ENCODE measurements at places on chromosomes 16 and 17. TPM values are rescaled to one million over a fixed set of nuclear protein-coding genes. Genes with fewer than 3 reads are reported as not detected.

DNA sequence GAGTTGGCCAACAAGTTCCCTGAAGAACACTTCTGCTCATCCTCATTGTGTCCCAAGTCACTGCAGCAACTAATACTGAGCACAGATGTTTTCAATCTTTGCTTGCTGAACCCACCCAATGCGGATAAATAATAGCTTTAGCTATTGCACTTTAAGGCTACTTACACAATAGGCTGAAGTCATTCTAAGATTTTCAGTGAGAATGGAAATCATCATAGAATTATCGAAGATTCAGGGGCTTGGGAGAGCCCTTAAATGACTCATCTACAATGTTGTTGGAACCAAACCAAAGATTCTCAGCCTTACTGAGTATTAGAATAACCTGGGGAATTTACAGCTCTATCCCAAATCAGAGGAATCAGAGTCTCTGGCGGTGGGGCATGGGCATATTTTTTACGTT, 51.2 kb downstream of the SYCE1L start:
- peak; percentile 25 for DNase-seq

- no peak for DNase-seq
These were observed 68.6 kb downstream of the SDK2 start for GRCh38 chr17:73575470-73576221.

DNA sequence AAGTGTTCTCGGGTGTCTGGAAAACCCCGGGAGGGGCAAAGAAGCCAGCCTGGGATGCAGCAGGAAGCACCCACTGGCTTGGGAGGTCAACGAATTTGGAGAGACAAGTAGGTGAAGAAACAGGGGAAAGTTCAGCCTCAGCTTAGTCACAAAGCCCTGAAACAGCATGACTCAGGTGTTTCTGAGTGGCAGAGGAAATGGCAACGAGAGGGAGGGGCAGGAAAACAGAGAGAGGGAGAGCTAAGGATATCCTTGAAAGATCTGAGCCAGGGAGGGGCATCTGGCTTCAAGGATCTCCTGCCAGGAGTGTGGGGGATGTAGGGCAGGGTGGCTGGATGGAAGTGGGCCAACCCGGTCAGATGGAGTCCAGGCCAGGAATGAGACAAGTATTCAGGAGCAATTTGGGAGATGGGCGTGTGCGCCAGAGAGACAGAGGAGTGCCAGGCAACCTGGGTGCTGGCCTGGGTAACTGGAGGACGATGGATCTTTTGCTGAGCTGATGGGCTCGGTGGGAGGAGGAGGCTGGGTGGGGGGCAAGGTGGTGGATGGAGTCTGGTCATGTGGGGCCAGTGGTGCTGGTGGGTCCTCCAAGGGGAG, 27.2 kb downstream of the ABCC3 start:
- DNase-seq, result peak; percentile 81

DNA sequence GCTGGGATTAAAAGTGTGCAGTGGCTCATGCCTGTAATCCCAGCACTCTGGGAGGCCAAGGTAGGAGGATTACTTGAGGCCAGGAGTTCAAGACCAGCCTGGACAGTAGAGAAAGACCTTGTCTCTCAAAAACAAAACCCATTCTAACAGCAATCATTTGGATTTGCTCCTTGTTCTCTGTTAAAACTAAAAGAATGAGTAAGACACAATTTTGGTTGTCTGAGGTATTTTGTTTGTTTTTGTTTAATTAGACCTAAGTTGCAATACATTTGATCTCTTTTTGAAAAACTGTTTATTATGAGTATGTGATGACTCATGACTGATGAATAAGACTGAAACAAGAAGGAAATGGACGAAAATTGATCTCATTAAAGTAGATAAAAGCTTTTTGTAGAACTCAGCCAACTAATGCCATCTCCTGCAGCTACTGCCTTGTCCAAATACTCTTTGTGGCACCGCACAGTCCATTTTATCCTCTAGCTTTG, 29.0 kb downstream of the GLG1 start:
- DNase-seq, result peak; percentile 68

DNA sequence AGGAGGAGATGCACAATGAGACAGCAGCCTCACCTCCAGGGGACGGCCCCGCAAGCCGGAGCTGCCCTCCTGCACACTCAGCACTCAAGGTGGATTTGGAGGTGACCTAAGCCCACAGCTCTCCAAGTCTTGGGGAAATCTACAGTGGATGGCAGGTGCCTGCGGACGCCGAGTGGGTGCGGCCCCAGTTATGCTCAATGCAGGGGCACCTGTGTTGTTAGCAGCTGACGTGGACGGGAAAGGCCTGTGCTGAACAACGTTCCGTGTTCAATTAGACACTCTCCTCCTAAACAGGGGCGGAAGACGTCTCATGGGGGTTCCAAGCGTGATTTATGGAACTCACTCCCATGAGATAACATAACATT, 22.0 kb upstream of the METRNL start:
- no peak for DNase-seq

DNA sequence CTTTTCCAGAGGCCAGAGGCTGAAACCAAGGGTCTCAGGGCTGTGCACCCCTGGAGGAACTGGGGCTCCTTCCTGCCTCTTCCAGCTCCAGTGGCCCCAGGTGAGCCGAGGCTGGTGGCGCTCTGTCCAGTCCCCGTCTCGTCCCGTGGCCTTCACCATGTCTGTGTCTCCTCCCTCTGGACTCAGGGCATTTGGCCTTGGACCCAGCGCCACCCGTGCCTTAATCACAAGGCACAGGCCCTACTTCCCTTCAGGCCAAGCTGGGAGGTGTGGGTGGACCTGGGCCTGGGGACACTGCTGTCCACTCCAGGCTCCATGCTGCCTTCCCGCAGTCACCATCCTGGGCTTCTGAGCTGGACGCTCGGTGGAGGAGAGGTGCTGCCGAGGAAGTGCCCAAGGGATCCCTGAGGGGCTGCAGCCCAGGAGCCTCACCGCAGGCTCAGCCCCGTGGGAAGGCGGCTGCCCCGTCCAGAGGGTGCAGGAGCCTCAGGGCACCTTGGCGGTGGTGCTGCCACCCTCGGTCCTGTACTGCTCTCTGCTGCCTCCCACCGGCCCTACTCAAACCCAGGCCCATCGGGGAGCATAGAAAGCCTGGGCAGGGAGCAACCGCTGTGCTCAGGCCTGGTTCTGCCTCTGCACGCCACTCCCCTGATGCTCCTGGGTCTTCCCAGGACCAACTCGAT, 9.6 kb upstream of the APRT start:
- DNase-seq, result no peak

- DNase-seq, result no peak
These were observed 52.1 kb upstream of the RPH3AL start for GRCh38 chr17:404703-405102.

DNA sequence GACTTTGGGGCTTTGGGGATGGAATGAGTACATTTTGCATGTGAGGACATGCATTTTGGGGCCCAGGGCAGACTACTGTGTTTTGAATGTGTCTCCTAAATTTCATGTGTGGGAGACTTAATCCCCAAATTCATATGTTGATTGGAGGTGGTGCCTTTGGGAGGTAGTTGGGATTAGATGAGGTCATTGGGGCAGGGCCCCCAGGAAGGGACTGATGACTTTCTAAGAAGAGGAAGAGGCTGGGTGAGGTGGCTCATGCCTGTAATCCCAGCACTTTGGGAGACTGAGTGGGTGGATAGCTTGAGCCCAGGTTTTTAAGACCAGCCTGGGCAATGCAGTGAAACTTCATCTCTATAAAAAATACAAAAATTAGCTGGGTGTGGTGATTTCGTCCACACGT, 42.8 kb upstream of the RAI1 start:
- DNase-seq, result no peak

- DNase-seq, result peak; percentile 34
These were observed 331 bp upstream of the CCDC92B start for GRCh38 chr17:2749784-2750181.

- DNase-seq, result peak; percentile 35
These were observed 67.7 kb downstream of the KATNIP start for GRCh38 chr16:27617665-27618064.

DNA sequence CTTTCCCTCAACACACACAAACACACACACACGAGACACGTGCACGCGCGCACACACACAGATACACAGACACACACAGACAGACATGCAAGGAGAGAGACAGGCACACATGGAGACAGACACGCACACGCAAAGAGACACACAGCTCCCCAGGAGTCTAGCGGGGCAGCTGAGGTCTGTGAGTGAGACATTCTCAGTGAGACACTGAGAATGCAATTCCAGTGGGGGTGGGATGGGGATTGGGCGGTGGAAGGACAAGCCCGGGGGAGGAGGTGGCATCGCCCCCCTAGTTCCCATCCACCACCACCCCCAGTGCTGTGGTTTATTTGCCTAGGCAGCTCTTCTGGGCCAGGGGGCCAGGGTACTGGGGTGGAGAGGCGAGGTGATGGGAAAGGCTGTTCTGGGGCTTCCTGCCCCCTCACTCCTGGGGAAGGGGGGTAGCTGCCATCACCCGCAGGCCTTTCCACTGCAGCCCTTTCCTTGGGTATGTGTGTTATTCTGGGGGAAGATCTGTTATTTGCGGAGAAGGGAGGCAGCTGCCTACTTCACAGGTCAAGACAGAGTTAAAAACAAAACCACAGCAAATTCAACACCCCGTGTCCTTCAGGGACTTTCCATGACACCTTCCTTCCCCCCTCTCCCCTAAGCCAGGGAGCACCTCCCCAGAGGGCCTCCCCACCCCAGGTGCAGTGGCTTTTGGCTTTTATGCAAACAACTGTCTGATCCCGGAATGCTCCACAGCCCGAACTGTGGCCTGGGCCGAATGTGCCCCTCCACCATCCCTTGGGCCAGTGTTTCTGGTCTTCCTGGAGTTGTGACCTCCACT, 18.0 kb downstream of the GRB7 start:
- no peak for DNase-seq

- no peak for DNase-seq
These were observed 15.3 kb upstream of the HEXD start for GRCh38 chr17:82402865-82403264.

GRCh38 chr17:28258347-28258887, 60.6 kb upstream of the TMEM97 start:
- no peak for DNase-seq

DNA sequence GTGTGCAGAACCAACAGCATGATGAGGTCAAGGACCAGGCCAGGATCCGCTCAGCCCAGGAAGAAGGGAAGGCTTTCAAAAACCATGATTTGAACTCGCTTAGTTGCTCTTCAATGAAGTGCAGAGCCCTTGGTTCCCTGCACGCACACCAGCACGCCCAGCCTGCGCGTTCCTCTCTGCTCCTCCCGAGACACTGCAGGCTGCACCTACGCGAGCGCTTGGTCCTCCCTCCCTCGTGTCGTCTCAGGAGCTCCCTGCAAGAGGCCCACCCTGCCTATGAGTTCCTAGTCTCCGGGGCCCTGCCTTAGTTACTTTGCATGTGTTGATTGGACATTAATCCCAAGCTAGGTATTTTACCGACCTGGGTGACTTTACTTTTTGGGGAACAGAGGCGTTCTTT, 132.9 kb upstream of the TNRC6C start:
- no peak for DNase-seq

DNA sequence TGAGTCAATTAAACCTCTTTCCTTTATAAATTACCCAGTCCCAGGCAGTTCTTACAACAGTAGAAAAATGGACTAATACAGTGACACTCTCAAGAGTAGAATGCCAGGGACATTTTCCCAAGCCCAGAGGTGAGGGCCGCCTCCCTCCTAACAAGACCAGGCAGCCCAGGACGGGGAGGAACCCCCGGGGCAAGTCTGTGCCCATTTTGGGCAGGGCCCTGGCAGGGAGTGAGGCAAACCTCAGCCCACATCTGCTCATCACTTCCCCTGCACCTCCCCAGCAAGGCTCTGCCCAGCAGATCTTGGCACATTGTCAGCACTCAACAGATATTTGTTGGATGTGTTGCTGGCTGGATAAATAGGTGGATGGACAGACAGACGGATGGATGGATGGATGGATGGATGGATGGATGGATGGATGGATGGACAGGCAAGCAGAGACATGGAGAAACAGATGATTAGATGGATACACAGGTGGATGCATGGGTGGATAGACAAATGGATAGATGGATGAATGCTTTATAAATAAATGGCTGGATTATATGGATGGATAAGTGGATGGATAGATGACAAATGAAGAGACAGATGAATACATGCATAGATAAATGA, 271.3 kb downstream of the PARN start:
- DNase-seq, result no peak

- DNase-seq, result no peak
These were observed 13.3 kb downstream of the CNEP1R1 start for GRCh38 chr16:50038286-50038685.

GRCh38 chr16:89860747-89861304, 12.6 kb upstream of the TCF25 start:
- DNase-seq, result no peak

DNA sequence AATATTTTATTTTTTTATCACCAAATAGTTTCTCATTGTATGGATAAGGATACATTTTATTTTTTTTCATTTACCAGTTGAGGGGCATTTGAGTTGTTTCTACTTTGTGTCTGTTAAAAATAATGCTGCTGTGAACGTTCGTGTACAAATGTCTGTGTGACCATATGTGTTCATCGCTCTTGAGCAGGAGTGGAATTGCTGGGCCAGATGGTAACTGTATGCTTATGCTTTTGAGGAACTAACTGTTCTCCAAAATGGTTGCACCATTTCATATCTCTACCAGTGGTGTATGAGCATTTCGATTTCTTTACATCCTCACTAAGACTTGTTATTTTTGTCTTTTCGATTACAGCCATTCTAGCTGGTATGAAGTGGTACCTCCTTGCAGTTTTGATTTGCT, 212.5 kb upstream of the N4BP1 start:
- DNase-seq, result no peak

GRCh38 chr17:74241431-74241830, 28.1 kb downstream of the TTYH2 start:
- no peak for DNase-seq

GRCh38 chr16:15523092-15523541, 88.7 kb downstream of the BMERB1 start:
- no peak for DNase-seq

GRCh38 chr17:68576137-68576536, 25.0 kb downstream of the FAM20A start:
- DNase-seq, result no peak

GRCh38 chr16:75377729-75378386, 55.4 kb downstream of the CFDP1 start:
- peak; percentile 96 for DNase-seq

The TK1 gene
- total RNA-seq, result 5.2 TPM

The TNRC6C gene
- 7.3 TPM for total RNA-seq

The SLC5A10 gene
- total RNA-seq, result 0.14 TPM

The ZFPM1 gene
- 8.0 TPM for total RNA-seq

The SLC47A1 gene
- 0.17 TPM for total RNA-seq

The SLC16A11 gene
- total RNA-seq, result not detected

The STX4 gene
- 54.9 TPM for total RNA-seq

The KRTAP1-1 gene
- total RNA-seq, result not detected

The BCL6B gene
- total RNA-seq, result not detected

The TCAP gene
- total RNA-seq, result 1.4 TPM

The CFAP97D1 gene
- 0.16 TPM for total RNA-seq

The PSMD11 gene
- 118 TPM for total RNA-seq
